Type B pancreatic cell (in vitro differentiated cells): ENCODE measurements at places on chromosomes 4 and X.

GRCh38 chrX:149262086-149262485 lies 243.0 kb downstream of the IDS start:
- DNase-seq = no peak

DNA sequence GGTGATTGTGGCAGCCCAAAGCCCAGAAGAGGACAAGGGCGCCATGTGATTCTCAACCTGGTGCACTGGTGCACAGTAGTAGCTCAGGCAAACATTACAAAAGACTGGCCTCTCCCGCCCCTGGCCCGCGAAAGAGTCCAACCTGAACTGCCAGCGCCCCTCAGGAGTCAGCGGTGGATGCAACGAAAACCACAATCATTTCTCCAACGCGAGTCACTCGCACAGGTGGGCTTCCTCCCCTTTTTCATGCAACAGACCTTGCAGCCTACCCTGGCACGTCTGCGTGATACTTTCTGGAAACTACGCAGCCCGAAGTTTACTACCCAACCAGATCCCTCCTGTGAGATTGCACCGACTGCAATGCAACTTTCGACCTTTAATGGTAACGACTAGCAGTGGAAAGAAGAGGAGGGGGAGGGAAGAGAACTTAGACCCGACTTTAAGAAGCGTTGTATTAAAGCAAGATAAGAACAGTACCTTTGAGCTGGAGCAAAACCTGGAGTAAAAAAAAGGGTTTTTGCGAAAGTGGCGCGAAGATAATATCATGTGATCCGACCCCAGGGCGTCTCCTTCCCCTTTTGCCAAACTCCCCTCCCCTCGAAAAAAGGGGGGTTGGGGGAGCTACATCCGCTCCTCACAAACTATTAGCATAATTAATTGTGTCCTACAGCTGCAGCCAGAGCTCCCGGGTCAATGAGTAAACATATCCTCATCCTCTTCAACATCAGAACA lies 63.3 kb upstream of the CCDC160 start:
- DNase-seq = no peak

- no peak for DNase-seq
These were observed 187.0 kb upstream of the LDB2 start for GRCh38 chr4:17085416-17085815.

DNA sequence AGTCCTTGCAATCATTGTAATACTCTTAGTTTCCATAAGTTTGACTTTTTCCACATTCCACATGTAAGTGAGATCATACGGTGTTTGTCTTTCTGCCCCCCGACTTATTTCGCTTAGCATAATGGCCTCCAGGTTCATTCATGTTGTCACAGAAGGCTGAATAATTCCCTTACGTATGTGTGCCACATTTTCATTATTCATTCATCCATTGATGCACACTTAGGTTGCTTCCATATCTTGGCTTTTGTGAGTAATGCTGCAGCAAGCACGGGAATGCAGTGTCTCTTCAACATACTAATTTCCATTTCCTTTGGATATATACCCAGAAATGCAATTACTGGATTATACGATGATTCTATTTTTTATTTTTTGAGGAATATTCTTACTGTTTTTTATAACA lies 22.0 kb upstream of the VEGFC start:
- no peak for DNase-seq

GRCh38 chr4:122701061-122701460 lies 31.4 kb upstream of the BBS12 start:
- no peak for DNase-seq

GRCh38 chr4:169115144-169115896 lies 105.3 kb upstream of the CBR4 start:
- DNase-seq = no peak

- no peak for DNase-seq
These were observed 25.2 kb downstream of the PI4K2B start for GRCh38 chr4:25258980-25259578.

DNA sequence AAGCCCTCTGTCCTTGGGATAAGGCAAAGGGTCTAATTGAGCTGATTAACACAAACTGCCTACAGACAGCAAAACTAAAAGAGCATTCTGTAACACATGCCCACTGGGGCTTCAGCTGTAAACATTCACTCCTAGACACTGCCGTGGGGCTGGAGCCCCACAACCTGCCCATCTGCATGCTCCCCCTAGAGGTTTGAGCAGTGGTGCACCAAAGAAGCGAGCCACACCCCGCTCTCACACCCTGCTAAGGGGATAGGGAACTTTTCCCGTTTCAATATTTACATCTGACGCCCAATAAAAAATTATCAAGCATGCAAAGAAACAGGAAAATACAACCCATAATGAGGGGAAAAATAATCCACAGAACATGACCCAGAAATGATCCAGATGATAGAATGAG lies 46.9 kb upstream of the HSD17B10 start:
- DNase-seq = no peak

GRCh38 chr4:15238720-15239119 lies 189.1 kb upstream of the C1QTNF7 start:
- no peak for DNase-seq
